ENCODE measurements at places on chromosomes 16 and 17.

DNA sequence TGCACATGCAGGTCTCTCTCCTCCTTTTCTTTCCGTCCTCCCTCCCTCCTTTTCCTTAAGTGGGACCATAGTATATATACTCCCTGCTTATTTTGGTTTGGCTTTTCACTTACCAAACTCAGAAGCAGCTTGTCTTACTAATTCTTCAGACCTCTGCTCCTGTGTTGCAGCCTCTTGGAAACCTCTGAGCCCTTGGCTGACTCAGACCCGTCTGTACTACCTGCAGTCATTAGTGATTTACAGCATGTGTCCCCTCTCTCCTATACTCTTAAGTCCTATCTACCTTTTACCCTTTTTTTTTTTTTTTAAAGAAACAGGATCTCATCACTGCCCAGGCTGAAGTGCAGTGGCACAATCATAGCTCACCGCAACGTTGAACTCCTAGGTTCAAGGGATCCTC, 207.0 kb downstream of the STX8 start:
- no peak for DNase-seq

GRCh38 chr17:37458805-37459204, 30.9 kb upstream of the DUSP14 start:
- DNase-seq, result no peak

DNA sequence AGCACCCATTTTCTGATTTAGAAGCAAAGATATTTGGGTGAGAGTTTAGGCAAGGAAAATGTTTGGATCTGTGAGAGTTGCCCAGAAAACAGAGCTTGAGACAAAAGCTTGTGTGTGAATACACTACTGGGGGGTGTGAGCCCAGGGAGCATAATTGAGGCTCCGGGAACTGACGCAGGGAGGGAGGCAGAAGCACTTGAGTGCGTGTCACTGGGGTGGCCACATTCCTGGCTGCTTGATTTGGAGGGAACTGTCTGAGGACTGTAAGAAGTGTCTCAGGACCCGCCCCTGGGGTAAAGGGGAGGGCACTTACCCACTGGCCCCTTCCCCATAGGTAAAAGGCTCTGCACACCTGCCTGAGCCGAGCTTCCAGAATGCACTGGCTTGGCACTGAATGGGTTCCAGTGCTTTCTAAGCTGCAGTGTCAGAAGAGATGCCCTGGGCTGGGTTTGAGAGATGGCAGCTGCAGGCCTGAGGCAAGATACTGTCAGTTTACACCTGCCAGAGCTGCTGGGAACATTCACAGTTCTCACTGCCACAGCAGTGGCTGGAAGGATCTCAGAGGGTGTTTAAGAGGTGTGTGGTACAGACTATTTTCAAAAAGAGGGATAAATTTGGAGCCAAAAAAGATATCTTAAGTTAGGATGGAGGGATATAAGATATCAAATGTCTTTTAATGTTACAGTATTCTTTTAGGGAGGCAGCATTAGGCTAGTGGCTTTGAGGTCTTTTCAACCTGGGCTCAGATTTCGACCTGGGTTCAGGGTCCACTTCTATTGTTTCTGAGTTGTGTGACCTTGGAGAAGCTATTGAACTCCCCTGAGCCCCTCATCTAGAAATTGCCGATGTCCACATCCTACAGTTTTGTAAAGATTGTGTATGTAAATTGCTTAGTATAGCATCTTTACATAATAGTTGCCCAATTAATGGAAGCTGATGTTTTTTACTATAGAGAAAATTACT, 6.9 kb upstream of the TEX2 start:
- peak; percentile 43 for DNase-seq

DNA sequence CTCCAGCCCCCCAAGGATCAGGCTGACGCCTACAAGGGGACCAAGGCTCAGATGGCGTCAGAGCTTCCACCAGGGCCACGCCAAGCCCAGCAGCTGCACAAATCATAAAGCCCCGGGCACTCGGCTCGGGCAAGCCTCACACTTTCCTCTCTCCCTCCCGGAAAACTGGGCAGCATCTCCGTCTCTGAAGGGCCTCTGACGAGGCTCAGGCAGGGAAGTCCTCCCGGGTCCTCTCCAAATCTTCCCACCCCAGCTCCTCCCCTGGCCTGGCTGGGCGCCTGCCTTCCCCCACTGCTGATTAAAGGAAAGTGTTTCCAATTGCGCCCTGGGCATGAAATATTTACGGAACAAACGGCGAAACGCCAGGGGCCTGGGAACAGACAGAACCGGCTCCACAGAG, 38.5 kb downstream of the PIEZO1 start:
- DNase-seq, result no peak

DNA sequence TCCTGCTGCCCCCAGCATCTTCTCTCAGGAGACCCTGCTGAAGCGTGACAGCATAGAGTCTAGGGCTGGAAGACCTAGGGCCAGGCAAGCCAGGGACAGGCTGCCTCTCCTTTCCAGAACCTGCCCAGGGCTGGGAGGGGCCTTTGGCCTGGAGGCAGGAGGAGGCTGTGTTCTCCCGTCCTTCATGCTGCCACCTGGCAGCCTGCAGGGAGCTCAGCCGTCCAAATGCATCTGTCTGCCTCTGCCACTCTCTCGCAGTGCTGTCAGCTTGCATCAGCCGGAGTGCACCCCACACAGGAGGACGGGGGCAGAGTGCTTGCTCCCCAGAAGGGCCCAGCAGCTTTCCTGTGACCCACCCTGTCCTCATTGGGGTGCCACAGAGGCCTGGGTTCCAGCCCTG, 31.3 kb downstream of the ARHGAP23 start:
- no peak for DNase-seq

- no peak for DNase-seq
Observed at GRCh38 chr16:4685292-4685691, 8.1 kb upstream of the NUDT16L1 start.

- no peak for DNase-seq
Observed at GRCh38 chr17:67518876-67519275, 141.8 kb downstream of the PITPNC1 start.

GRCh38 chr17:81966343-81967243, 5.6 kb upstream of the NOTUM start:
- peak; percentile 10 for DNase-seq

GRCh38 chr17:11487469-11487868, 110.8 kb upstream of the DNAH9 start:
- no peak for DNase-seq

- DNase-seq, result no peak
Observed at GRCh38 chr17:57941384-57942370, 13.5 kb downstream of the CUEDC1 start.

DNA sequence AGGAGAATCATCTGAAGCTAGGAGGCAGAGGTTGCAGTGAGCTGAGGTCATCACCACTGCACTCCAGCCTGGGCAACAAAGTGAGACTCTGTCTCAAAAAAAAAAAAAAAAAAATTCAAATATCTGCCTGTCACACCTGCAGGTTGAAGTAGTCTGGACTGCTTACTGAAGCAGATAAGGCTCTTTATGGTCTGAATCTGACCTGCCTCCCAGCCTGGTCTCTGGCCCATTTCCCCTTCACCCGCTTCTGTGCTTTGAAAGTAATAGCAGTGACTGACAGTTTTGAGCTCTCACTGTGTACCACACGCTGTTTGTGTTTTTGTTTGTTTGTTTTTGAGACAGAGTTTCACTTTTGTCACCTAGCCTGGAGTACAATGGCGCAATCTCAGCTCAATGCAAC, 5.8 kb downstream of the SEZ6L2 start:
- DNase-seq, result no peak

DNA sequence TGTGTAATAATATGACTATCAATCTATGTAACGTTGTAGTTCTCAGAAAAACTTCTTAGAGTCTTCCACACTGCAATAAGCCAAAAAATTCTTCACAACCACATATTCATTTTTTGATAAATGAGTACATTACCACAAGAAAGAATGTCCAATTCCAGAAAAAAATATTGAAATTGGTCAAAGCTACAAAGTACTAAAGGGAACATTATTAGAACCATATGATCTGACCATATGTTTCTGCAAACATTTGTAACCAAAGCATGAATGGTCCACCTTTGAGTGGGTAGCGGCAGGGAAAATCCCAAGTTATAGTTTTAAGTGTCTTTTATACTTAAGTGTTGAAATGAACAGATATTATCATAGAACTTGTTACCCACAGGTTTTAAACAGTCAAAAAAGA, 71.7 kb upstream of the NACA2 start:
- DNase-seq, result no peak

DNA sequence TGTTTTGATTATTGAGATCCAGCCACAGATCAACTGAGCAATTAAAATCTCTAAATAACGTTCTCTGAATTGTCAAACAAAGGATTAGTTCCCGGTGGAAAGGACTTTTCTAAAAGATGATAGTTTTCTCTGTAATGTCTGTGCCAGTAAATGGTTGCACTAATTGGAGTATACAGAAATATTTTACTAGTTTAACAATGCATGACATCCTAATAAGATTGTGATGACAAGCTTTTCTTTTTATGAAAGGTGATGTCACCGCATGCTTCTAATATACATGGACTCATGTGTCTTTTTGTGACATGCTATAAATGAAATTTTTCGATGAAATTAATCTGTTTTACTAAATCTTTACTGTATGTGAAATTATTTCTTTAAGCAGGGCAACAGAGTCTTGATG, 211.1 kb downstream of the IRX3 start:
- DNase-seq, result no peak

DNA sequence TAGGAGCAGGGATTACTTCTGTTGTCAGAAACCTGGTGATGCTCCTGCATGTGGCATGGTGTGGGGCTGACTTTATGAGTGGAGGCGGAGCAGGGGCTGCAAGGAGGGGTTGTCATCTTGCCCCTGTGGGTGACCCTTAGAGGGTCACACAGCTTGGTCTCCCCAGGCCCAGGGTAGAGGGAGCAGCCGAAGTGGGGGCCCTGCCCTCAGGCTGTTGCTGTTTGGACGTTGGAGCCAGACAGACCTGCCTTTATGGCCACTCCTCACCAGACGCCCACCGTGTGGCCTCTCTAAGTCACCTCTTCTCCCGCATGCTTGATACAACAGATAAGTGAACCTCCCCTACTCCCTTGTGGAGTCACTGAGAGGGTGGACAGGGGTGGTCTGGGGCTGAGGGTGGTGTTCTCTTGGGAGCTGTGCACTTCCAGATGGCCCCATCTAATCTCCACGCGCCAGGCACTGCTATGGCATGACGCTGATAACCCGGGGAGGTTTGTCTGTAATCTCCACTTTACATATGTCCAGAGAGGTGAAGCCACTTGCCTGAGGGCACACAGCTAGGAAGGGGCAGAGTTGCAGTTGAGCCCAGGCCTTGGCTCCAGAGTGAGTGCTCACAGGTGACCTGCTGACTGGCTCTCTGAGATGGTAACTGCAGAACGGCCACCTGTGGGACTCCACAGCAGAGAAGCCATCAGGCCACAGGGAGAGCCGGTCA, 10.0 kb downstream of the MAP2K3 start:
- no peak for DNase-seq

DNA sequence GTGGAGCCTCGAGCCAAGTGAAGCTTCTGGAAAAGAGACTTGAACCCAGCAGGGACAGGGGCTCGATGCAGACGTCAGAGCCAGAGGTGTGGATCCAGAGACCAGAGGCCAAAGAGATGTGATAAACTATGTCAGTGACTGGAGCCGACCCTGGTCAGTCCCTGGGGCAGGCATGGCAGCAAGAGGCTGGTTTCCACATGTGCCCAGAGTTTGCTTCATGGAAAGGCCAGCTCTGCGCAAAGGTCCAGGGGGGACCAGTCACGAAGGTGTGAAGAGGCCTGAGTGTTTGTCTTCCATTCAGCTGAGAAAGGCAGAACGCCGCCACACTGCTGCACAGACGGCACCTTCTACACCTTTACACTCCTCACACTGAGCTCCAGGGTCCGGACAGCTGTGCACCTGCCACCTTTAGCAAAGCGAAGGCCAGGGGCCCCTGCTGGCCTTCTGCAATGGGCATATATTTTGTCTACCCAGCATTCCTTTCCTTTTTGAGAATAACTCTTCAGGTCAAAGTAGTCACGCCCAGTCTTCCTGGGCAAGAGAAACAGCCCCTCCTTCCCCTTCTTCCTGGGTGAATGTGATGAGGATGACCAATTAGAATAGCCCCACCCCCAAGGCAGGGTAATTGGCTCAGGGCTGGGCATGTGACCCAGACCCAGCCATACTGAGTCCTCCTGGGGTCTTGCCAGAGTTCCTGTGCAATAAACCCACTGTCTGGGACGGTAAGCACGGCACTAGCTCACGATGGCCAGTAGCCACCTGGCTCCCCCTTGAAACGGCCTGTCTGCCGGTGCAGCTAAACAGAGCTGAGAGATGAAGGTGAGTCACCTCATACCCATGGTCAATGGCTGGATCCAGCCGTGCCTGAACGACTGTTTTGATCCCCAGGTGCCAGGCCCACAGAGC, 2.3 kb upstream of the RPH3AL start:
- DNase-seq, result no peak

DNA sequence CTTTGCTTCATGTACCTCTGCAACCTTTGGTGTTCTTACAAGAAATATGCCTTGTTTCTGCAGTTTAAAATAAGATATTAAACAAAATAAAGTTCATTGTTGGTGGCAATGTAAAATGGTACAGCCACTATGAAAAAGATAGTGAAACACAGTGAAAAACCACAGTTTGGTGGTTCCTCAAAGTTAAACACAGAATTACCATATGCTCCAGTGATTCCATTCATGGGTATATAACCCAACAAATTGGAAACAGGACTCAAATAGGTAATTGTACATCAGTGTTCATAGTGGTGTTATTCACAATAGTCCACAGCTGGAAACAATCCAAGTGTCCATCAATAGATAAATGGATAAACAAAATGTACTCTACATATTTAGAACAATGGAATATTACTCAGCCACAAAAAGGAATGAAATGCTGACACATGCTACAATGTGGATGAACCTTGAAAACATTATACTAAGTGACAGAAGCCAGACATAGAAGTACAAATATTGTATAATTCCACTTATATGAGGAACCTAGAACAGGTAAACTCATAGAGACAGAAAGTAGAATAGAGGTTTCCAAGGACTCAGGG, 49.2 kb downstream of the CUEDC1 start:
- DNase-seq, result no peak

DNA sequence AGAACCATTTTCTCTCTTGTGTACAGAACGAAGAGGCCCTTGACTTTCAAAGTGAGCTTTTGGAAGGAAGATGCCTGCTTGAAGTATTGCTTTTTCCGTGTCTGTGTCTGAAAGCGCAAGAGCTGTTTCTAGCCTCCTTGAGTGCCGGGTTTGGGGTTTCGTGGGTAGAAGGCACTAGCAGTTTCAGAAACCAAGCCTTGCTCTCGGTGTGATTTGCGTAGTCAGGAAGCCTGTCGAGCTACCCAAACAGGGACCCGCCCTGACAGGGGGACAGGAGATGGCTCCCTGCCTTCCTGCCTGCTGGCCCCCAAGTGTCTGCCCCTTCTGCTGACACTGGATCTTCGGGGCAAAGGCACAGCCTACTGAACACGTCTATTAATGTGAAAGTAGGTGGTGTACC, 322.0 kb downstream of the MAF start:
- no peak for DNase-seq
